ENCODE measurements at places on chromosomes 12 and 14.

GRCh38 chr12:49359671-49360070 is 7.6 kb upstream of the SPATS2 start:
- no peak for DNase-seq

GRCh38 chr12:70812136-70812535 is 108.4 kb downstream of the PTPRR start:
- no peak for DNase-seq

- no peak for DNase-seq
Measured at GRCh38 chr12:104740668-104741067, 217.4 kb downstream of the SLC41A2 start.

DNA sequence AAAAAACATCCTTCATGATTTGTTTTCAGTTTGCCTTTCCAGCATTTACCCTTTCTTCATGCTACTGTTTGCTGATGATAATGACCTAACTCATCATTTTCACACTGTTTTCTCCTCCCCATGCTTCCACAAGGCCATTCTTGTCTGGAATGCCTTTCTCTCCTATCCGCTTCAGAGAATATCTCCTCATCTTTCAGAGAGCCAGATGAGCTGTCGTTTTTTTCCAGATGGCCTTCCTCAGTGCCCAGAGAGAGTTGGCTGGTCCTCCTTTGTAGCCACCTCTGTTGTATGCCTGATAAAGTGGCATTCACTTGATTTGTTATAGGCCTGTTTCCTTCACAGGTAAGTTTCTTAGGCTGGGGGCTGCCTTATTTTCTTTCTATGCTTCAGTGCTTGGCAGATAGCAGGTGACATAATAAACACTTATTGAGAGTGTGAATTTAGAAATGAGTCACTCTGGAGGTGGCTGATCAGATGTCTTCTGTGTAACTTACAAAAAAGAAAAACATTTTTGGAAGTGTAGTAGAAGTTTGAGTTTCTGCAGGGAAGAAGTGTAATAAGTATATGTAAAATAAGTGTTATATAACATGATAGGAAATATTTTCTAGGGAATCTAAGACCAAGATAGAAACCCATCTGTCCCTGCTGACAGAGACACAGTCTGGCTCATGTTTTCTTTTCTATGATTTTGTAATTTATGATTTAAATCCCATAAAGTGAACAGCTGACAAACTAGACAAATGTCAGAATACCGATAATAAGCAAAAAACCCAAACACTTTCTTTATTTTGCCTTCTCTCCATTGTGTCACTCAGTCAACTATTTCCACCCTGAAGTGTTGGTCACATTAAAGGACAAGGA is 174.5 kb downstream of the DACT1 start:
- DNase-seq, result no peak

GRCh38 chr12:85804663-85805062 is 31.5 kb downstream of the RASSF9 start:
- no peak for DNase-seq

- no peak for DNase-seq
Measured at GRCh38 chr12:55932551-55932910, 1.6 kb downstream of the DGKA start.

GRCh38 chr12:88805692-88806091 is 225.4 kb upstream of the KITLG start:
- no peak for DNase-seq

DNA sequence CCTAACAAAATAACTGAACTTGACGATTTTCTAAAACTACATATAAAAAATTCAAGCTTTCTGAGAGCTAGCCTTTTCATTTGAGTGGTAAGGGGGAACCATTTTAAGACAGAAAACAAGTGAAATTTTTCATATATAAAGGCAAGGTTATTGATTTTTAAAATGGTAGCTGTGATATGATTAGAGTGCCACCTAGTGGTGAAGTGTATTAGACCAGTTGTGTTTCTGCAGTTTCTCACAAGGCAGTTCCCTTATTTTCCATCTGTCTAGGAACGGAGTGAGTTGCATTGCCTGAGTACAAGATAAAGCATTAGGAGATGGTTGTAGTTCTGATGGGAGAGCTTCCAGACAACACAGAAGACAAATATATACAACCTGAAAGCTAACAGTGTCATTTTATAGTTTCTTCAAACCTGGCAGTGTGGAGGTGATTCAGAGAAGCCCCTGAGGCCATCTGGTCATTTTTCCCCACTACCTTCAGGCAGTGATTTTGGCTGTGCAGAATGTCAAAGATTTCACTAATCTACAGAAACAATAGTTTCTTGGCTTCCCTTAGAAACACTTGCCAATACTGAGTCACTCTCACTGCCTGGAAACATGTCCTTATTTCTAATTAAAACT is 180.8 kb downstream of the C12orf50 start:
- peak; percentile 31 for DNase-seq

GRCh38 chr12:51926718-51927117 is 19.4 kb downstream of the ACVRL1 start:
- DNase-seq, result peak; percentile 62

DNA sequence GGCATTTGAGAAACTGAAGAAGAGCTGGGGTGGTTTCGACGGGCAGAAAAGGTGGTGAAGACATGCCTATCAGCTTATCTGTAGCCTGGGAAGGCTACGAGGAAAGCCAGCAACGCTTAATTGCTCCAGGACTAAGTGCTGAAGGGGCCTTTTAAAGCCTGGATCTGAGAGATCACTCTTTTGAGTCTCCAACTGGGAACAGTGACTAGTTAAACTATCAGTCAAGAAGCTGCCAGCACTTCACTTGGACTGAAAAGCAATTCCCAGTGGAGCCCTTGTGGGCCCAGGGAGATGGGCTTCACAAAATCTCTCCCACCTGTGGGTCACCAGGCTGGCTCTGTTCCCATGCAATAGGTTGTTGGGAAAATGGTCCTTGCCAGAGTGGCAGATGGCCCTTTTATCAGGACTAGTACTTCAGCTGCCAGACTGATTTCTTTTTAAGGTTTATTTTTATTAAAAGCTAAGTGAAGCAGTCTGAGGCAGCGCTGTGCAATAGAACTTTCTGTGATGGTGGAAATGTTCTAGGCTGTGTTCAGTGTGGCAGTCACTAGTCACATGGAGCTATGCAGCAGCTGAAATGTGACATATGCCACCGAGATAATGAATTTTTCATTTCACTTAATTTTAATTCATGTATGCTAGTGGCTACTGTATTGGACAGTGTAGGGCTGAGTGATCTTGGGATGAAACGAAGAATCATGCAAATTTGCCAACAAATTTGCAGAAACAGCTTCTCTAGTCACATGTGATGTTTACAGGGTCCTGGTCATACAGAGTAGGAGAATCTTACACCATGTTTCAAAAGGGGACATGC is 276.8 kb downstream of the PCNX1 start:
- DNase-seq, result peak; percentile 66

DNA sequence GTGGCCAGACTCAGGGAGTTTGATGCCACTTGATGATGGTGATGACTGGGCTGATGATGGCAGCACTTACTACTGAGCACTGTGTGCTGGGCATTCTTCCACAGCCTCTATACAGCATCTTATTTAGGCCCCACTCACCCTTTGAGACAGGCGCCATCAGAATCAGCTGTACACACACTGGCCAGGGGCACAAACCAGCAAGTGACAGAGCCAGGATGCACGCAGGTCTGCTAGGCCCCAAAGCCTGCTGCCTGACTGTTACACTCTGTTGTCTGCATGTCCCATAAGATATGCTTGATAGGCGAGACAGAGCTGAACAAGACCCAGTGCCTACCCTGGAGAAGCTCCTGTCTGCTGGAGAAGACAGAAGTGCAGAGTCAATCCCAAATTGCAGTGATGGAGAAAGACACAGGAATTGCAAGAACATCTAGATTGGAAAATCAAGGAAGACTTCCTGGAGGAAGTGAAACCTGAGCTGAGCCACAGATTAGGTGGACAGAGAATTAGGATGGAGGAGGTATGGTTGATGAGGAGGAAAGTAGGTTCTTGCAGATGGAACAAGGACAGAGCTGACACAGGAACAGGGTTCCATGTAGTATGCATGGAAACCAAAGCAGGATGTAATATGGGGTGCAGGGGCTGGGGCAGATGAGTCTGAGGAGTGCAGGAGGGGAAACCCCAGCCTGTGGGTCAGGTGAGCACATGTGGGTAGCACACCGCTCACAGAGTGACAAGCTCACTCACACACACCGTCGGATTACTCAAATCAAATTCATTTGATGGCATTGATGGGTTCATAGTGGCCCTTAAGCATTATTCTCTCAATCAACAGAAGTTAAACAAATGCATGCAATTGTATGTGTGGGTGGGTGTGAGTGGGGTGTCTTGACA is 117.3 kb downstream of the BEGAIN start:
- DNase-seq, result no peak

DNA sequence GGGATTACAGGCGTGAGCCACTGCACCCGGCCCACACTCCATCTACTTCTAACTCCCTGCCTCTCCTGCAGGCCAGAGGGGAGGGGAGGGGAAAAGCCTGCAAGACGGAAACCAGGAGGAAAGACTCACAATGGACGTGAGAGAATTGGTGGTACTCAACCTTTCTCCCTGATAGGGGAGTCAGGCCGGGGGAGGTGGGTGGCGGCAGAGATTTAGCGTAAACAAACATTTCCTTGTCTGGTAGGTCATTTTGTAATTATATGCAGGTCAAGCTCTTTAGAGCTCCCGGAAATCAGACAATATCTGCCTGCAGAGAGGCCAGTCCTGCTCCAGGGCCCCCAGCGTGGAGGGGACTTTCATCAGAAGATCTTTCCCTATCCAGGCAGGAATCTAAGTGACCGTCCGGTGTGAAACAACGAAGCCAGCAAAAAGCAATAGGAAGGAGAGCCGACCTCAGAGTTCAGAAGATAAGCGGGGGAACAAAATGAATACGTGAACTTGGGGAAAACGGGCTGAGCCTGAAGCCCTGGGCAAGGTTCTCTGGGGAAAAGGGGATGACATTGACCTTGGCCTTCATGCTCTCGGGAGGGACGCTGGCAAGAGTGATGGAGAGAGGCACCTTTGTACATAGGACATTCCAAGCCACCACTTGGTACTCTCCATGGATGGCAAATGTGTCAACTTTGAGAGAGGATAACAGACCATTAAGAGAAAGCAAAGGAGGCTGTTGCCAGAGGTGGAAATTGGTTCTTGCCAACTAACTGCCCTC is 62.3 kb downstream of the SPRING1 start:
- no peak for DNase-seq

GRCh38 chr12:63844391-63845341 is at the start of gene SRGAP1:
Gene SRGAP1, plus strand, starts transcription at chr12:63844700. Its CDS starts 117 bp downstream, at chr12:63844817.
- DNase-seq, result peak; percentile 81

GRCh38 chr14:61337893-61338292 is 16.5 kb downstream of the PRKCH start:
- no peak for DNase-seq

DNA sequence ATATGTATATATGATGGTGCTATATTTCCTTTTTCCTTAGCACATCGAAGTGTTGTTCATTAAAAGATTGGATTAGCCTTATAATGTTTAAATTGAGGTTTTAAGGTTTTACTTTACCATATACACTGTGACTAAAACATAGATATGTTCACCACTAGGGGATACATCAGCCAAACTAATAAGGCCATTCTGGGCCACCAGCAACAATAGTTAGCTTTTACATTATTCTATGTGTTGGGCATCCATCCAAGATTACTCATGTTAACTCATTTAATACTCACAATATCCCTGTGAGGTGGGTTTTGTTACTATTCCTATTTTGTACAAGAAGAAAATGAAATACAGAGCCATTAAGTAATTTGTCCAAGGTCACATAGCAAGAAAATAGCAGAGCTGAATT is 202.6 kb upstream of the AVPR1A start:
- DNase-seq, result no peak

All from BE2C (cell line).